Endothelial cell of umbilical vein (primary cell): ENCODE measurements at places on chromosomes 2 and 18. TPM values are rescaled to one million over a fixed set of nuclear protein-coding genes. Genes with fewer than 3 reads are reported as not detected.

B3GNT7 gene
- 1.2 TPM in 2 replicates for total RNA-seq

DNA sequence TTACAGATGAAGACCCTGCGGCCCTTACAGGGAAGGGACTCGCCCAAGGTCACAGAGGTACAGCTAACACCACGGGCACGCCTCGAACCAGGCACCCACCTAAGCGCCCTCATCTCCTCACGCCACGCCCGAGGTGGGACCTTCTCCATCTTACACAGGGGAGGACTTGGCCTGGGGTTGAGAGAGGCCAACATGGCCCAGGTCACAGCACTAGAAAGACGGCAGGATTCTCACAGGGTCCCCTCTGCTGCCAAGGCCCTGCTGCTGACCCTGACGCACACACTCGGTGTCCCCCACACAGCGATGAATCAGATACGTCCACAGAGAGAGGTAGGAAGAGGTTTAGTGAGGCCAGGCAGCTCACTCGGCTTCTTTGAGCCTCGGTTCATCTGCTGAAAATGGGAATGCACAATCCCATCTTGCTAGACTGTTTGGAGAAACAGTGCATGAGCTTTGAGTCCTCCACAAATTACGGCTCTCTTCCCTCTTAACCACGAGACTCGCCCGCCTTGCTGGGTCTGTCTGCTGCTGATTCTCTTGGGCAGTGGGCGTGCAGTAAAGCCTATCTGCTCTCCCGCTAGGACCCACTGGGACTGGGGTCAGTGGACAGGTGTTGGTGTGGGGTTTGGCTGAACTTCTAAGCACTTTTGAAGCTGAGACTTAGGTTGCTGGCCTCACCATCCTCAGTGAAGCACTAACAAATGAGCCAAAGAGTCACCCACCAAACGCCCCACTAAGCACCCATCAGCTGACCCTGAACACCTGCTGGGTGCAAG lies 79.2 kb downstream of the SMAD7 start:
- no peaks in the 10 kb centered on the region for H3K36me3 ChIP-seq
- DNase-seq = no peak
- no peak overlapping the region for H3K27ac ChIP-seq
- H3K4me1 ChIP-seq = peaks cover 10% of the 10 kb centered on the region

CENPA gene
- 33.1 and 34.1 TPM in 2 replicates for total RNA-seq

DNA sequence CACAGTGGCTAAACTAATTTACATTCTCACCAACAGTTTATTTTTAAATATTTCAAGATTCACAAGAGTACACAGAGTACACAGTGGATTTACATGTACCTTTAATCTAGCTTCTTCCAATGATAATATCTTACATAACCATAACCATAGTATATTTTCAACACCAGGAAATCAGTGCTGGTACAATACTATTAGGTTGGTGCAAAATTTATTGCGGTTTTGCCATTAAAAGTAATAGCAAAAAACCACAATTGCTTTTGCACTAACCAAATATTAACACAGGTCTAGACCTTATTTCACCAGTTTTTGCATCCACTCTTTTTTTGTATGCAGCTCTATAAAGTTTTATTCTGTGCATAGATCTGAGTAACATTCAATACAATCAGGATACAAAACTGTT lies 163.0 kb downstream of the SCG2 start:
- H3K27ac ChIP-seq = no peak overlapping the region
- H3K27me3 ChIP-seq = peaks cover 2% of the 10 kb centered on the region
- H3K36me3 ChIP-seq = no peaks in the 10 kb centered on the region
- H3K4me1 ChIP-seq = no peaks in the 10 kb centered on the region
- H3K4me3 ChIP-seq = no peak overlapping the region
- no peak for DNase-seq

GRCh38 chr2:241379481-241380480 lies 23.7 kb downstream of the FARP2 start:
- peaks cover 9% of the 10 kb centered on the region for H3K4me1 ChIP-seq
- H3K36me3 ChIP-seq = peaks cover 3% of the 10 kb centered on the region
- no peaks in the 10 kb centered on the region for H3K27me3 ChIP-seq

FEV gene
- total RNA-seq = not detected in 2 replicates

SKOR2 gene
- not detected in 2 replicates for total RNA-seq

- no peaks in the 10 kb centered on the region for H3K36me3 ChIP-seq
- H3K4me1 ChIP-seq = no peaks in the 10 kb centered on the region
- no peaks in the 10 kb centered on the region for H3K27me3 ChIP-seq
- no peak overlapping the region for H3K4me3 ChIP-seq
- no peak for DNase-seq
- H3K27ac ChIP-seq = no peak overlapping the region
Measured at GRCh38 chr2:145931781-145932395, 1412.0 kb upstream of the ZEB2 start.

DNA sequence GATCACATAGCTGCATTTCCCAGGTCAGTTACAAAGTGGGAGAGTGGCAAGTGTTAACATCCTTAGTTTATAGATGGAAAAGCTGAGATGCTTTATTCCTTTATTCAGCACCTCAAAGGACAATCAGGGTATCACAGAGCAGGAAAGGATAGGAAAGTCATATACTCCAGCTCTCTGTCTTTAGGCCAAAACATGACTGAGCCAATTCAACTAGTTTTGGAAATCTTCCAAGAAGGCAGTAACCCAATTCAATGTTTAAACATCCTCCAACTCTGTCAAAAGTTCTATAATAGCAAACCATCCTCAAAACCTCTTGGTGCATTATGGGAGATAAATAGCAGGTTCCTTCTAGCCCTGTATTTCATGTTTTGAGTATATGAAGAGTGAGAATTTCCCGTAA lies 25.2 kb downstream of the CASP8 start:
- DNase-seq = no peak
- H3K4me3 ChIP-seq = no peak overlapping the region
- no peaks in the 10 kb centered on the region for H3K27me3 ChIP-seq
- H3K36me3 ChIP-seq = no peaks in the 10 kb centered on the region
- H3K4me1 ChIP-seq = no peaks in the 10 kb centered on the region
- no peak overlapping the region for H3K27ac ChIP-seq

DNA sequence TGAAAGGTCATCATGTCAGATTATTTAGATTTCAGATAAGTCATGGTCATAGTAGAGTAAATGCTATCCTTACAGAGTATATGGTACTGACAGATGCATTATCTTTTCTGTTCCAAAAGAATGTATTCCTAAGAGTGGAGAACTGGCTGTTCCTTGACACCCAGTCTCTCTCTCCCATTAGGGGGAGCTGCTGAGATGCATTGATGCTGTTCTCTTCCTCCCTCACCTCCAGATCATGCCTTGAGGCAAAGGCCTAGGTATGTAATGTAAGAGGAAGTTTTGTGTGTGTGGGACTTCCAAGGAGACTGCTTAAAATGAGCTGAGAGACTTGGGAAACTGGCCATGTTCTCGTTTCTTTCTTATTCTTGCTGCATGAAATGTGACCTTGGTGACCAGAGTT lies 979.5 kb upstream of the CELF4 start:
- H3K4me1 ChIP-seq = no peaks in the 10 kb centered on the region
- H3K4me3 ChIP-seq = no peak overlapping the region
- H3K27ac ChIP-seq = no peak overlapping the region
- DNase-seq = no peak

DNA sequence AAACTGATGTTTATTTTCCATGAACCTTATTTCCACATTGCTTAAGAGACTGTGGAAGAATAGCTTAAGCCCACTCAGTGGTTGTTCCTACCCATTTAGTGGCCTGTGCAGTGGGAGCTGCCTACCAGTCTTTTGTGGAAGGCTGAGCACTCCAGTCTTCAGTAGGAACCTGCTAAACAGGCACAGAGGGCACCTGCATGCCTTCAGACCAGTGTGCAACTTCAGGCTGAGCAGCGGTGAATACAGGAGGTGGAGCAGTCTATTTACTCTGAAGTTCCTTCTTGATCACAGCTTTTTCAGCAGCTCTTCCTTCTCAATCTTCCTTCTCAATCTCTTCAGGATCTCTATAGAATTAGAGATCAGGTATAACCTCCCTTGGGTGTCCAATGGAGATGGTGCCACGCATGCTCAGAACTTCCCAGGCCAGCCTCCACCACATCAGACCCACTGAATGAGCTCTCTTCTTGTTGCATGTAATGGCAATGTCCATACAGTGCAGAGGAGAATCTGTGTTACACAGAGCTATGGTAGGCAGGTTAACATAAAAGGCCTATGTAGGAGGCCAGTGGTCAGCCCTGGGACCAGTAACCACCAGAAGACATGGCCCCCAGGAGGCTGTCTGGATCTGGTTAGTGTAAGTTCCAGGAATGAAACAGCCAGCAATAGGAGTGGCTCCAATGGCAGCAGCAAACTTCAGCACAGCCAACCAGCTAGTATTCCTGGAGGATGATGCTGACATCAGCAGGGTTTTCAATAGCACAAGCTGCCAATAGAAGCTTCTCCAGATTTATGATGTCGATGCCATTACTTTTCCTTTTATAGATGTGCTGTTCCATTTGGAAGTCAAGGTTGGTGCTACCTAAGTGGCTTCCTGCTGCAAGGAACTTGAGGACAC lies 47.9 kb upstream of the MAT2A start:
- no peaks in the 10 kb centered on the region for H3K36me3 ChIP-seq
- H3K27ac ChIP-seq = no peak overlapping the region
- no peak overlapping the region for H3K4me3 ChIP-seq
- no peaks in the 10 kb centered on the region for H3K4me1 ChIP-seq
- H3K27me3 ChIP-seq = no peaks in the 10 kb centered on the region

DNA sequence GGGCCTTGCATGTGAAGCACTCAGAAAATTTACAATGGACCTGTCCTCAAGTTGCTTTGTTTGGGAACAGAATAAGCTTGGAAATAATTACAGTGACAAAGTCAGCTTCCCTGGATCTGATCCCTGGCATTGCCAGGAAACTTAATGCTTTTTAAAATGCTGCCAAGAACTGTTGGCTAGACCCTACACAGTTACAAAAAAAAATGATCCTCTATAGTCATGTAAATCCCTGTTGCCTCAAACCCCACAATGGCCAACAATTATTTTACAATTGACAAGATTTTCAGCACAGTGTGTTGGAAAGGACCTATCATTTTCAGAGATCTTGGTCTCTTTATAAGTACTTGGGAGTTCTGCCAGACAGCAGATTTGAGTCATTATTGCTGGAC lies 470.4 kb upstream of the ACVR2A start:
- no peaks in the 10 kb centered on the region for H3K27me3 ChIP-seq
- H3K4me3 ChIP-seq = no peak overlapping the region
- DNase-seq = no peak
- H3K36me3 ChIP-seq = no peaks in the 10 kb centered on the region

GRCh38 chr2:231410293-231411004 lies 14.9 kb downstream of the B3GNT7 start:
- no peak overlapping the region for H3K27ac ChIP-seq
- H3K27me3 ChIP-seq = no peaks in the 10 kb centered on the region
- peaks cover 3% of the 10 kb centered on the region for H3K4me1 ChIP-seq

DNA sequence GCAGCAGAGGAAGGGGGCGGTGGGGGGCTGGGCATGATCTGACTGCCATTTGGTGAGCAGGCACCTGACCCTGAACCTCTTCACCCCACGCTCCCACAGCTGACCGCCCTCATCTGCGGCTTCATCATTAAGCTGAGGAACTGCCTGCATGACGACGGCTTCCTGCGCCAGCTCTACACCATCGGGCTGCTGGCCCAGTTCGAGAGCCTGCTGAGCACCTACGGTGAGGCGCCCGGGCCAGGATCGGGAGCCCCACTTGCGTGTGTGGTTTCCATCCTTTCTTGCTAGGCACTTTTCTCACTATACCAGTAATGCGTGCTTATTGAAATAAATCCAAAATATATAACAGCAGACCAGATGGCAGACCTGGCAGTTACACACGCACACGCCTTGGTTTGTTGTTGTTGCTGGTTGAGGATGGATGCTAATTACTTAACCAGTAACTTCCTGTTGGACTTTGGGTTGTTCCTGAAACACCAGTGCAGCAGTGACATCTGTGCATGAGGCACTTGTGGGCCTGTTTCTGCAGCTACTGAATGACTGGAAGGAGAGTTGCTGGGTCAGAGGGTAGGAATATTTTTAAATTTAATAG lies 43.7 kb downstream of the COA5 start:
- peaks cover 24% of the 10 kb centered on the region for H3K36me3 ChIP-seq
- no peaks in the 10 kb centered on the region for H3K27me3 ChIP-seq
- no peak for DNase-seq
- H3K4me3 ChIP-seq = no peak overlapping the region
- no peaks in the 10 kb centered on the region for H3K4me1 ChIP-seq

C1QL2 gene
- total RNA-seq = not detected in 2 replicates

MC5R gene
- not detected in 2 replicates for total RNA-seq

MC2R gene
- not detected in 2 replicates for total RNA-seq

DNA sequence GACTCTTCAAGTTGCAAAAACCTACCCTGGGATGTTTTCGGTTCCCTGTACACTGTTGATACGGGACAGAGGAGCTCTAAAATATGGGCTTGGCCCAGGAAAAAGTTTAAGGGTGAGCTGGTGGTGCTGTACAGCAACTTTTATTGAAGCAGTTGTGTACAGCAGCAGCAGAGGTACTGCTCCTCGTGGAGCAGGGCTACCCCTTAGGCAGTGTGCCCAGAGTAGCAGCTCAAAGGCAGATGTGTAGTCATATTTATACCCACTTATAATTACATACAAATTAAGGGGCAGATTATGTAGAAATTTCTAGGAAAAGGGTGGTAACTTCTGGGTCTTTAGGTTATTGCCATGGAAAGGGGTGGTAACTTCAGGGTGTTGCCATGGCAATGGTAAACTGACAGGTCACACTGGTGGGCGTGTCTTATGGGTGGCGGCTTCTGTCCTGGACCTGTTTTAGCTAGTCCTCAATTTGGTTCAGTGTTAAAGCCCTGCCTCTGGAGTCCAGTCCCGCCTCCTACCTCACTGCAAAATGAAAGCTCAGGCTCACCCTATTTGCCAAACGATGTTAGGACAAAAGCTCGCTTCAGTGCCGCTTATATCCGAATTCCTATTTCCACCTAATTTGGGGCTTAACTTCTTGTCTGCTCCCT lies 203.2 kb downstream of the ETAA1 start:
- no peaks in the 10 kb centered on the region for H3K36me3 ChIP-seq
- no peak for DNase-seq

- no peaks in the 10 kb centered on the region for H3K27me3 ChIP-seq
- no peaks in the 10 kb centered on the region for H3K4me1 ChIP-seq
- H3K4me3 ChIP-seq = no peak overlapping the region
- DNase-seq = no peak
Measured at GRCh38 chr18:8549254-8549757, 59.9 kb upstream of the RAB12 start.

DNA sequence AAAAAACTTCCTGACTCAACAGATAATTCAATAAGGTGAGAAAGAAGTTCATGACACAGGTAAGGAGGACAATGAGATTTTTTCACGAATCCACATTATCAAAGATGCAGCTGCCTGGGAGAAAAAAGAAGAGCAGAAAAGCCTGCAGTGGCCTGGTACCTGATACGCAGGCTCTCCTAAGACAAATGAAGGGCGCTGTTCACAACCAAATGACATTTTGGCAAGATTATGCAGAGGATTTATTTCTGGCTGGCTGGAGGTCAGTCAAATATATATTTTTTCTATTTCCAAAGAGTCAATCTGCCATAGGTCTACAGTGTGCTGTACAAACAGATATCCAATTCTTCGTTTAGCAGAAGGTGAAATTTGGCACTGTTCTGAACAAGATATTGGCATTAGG lies 257.3 kb downstream of the STK39 start:
- H3K27ac ChIP-seq = no peak overlapping the region
- DNase-seq = no peak
- H3K27me3 ChIP-seq = no peaks in the 10 kb centered on the region
- no peak overlapping the region for H3K4me3 ChIP-seq
- H3K36me3 ChIP-seq = no peaks in the 10 kb centered on the region
- H3K4me1 ChIP-seq = no peaks in the 10 kb centered on the region

- H3K27me3 ChIP-seq = no peaks in the 10 kb centered on the region
- no peaks in the 10 kb centered on the region for H3K36me3 ChIP-seq
- H3K27ac ChIP-seq = no peak overlapping the region
Measured at GRCh38 chr2:210687786-210688470, 131.5 kb downstream of the CPS1 start.
